ENCODE measurements at places on chromosomes 7 and 10.

- no peak for DNase-seq
Measured at GRCh38 chr7:101420436-101420835, 57.8 kb downstream of the COL26A1 start.

DNA sequence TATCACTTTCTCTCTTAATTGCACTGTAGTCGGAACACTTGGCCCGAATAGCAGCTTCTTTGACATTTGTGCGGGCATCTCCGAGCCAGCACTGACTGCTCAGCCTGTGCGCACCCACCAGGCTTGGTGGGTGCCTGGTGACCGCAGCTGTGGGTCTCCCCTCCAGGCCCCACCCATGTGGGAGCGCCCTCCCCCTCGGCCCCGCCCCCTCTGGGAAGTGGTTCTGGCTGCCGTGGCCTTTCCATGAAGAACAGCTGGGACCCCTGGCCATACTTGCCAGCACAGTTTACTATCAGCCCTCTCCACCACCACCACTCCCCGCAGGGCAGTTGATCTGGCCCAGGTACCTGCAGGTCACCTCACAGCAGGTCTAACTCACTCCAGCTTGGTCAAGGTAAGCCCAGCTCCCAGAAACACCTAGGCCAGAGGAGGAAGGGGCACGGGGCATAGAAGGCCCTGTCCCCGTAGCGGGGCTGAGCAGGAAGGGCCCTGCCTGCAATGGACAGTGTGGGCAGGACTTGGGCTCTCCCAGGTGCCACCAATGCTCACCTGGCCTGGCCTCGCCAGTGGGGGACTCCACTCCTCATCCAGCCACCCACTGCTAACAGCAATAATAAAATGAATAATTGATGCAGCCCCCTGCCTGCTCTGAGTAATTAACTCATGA, 5.8 kb downstream of the RASGEF1A start:
- DNase-seq, result no peak

- DNase-seq, result peak; percentile 40
Measured at GRCh38 chr10:104255311-104255981, 754 bp downstream of the GSTO1 start.

- DNase-seq, result peak; percentile 48
Measured at GRCh38 chr7:142303650-142304049, 45.8 kb upstream of the PRSS58 start.

DNA sequence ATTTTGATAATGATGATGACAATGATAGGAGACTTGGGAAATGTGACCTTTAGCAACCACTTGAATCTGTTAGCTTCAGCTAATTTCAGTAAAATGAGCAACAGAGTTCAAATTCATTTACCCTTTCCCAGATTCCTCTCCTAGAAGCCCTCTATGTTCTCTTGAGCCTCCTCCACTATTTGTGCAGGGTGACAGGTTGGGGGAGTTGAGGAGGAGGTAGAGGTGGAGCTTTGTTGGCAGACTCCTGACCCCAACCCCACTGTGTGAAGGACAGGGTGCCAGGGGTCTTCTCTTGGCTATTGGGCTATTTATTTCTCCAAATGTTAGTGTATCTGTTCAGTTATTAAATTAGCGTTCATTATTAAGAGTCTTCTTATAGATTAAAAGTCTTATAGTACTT, 422.3 kb downstream of the GFRA1 start:
- DNase-seq, result no peak

DNA sequence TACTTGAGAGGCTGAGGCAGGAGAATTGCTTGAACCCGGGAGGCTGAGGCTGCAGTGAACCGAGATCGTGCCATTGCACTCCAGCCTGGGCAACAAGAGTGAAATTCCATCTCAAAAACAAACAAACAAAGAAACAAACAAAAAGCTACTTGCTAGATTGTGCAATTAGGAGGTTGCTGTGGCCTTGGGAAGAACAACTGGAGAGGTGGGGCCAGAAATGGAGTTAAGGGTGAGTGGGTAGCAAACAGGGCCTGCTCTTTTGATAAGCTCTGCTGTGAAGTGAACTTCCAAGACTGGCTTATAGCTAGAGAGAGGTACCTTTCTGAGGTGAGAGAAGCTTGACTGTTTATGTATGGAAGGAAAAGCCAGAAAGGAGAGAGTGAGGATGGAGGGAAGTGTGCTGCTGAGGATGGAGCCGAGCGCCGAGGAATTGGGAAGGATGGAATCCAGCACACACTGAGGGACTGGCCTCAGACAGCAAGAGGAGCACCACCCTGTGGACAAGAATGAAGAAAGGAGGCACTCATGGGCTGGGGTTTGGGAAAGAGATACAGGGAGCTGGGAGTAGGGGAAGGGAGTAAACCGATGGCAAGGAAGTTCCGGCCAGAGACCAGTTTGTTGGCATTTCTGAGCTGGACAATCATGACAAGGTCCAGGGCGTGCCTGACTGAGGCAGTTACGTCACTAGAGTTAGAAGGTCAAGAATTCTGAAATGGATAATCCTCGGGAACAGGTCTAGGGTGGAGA, 7.0 kb upstream of the RPEL1 start:
- no peak for DNase-seq

GRCh38 chr10:93330824-93331223, 151.3 kb downstream of the MYOF start:
- DNase-seq, result no peak

GRCh38 chr10:46557319-46558121, 1.1 kb upstream of the GPRIN2 start:
- DNase-seq, result no peak

GRCh38 chr10:6069081-6069931, 7.1 kb upstream of the IL2RA start:
- DNase-seq, result peak; percentile 34

DNA sequence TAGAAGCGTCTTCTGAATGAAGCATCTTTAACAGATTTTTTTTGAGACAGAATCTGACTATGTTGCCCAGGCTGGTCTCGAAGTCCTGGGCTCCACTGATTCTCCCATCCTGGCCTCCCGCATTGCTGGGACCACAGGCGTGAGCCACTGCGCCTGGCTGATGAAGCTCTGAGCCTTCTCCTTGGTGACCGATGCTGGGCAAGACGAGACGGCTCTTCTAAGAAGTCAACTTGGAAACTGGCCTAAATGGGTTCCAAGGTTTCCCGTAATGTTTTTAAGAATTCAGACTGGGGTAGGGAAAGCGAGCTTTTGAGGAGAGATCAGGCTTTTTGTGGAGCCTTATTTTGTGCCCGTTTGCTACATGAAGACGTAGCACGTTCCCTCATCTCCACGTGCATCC, 224.5 kb downstream of the ZMYND11 start:
- no peak for DNase-seq

GRCh38 chr7:11748884-11749283, 83.1 kb downstream of the THSD7A start:
- no peak for DNase-seq

- DNase-seq, result no peak
Measured at GRCh38 chr10:119768455-119769094, 42.7 kb downstream of the INPP5F start.

GRCh38 chr7:5497295-5498103, 73.9 kb upstream of the TNRC18 start:
- DNase-seq, result no peak

GRCh38 chr10:127175357-127176110, 20.9 kb downstream of the INSYN2A start:
- no peak for DNase-seq

DNA sequence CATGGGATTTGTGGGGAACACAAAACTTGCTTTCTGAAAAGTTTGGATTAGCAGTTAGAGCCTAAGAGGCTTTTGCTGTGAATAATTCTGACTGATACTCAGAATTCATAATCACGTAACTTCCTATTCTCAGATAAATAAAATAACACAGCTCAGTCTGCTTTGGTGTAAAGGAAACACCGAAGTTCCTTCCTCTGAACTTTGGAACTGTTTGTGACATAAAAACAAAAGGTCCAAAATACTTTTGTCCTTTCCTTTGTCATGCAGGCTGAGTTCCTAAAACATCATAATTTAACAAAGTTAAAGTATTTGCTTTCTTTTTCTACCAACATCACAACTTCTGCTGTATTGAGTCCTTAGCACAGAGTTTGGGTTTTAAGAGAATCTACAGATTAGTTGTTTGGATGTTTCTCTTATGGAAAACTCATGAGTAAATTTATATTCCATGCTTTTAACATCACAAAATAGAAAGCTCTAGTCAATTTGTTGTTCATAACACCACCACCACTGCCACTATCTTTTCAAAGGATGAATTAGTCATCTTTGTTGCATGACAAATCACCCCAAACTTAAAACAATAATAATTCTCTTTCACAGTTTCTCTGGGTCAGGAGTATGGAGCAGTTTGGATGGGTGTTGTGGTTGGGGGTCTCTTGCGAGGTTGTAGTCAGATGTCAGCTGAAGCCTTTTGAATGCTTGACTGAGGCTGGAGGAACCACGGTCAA, 123.4 kb downstream of the REEP3 start:
- DNase-seq, result no peak

- DNase-seq, result no peak
Measured at GRCh38 chr7:37815671-37816371, 32.6 kb upstream of the NME8 start.

- no peak for DNase-seq
Measured at GRCh38 chr7:34130558-34131295, 225.4 kb downstream of the BMPER start.

GRCh38 chr7:2404714-2405119, 1.3 kb downstream of the CHST12 start:
- DNase-seq, result no peak
